T-cell (primary cell): ENCODE measurements at places on chromosomes 6 and 20.

GRCh38 chr6:159680104-159680503, 12.9 kb downstream of the SOD2 start:
- DNase-seq, result no peak

GRCh38 chr6:129194306-129194941, 311.5 kb downstream of the LAMA2 start:
- no peak for DNase-seq

GRCh38 chr6:148709577-148709976, 37.3 kb upstream of the UST start:
- no peak for DNase-seq

- DNase-seq, result no peak
These were observed 917.5 kb downstream of the EYS start for GRCh38 chr6:64789476-64789875.

- no peak for DNase-seq
These were observed 490 bp downstream of the MMUT start for GRCh38 chr6:49462599-49462926.

- no peak for DNase-seq
These were observed 463.8 kb downstream of the BMP2 start for GRCh38 chr20:7231303-7231702.

- no peak for DNase-seq
These were observed 29.7 kb downstream of the PDRG1 start for GRCh38 chr20:31922181-31922580.

DNA sequence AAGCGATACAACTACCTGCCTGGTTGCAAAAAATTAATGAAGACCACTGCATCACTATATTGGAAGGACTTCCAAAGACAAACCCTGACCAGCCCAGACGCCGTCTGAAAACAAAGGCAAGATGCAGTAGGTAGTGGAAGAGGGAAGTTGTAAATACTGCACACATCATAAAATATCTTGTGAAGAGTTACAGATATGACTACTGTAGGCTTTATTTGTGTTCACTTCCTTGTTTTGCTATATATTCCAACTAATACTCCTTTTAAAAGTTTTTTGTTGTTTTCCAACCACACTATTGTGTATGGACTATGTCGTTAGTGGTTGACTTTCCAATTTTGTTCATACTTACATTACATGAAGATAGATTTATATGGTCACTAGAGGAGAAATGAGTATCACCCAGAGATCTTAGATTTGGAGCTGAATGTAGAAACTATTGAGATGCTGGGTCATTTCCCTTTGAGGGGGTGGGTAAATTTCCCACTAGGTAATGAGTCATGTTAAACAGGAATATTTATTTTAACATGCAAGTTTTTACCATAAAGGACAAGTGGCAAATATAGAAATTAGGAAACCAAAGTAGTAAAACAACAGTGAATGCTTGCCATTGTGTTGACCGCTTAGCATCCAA, 16.6 kb upstream of the TXLNB start:
- DNase-seq, result no peak

GRCh38 chr20:39214828-39215227, 252.7 kb downstream of the DHX35 start:
- DNase-seq, result no peak

DNA sequence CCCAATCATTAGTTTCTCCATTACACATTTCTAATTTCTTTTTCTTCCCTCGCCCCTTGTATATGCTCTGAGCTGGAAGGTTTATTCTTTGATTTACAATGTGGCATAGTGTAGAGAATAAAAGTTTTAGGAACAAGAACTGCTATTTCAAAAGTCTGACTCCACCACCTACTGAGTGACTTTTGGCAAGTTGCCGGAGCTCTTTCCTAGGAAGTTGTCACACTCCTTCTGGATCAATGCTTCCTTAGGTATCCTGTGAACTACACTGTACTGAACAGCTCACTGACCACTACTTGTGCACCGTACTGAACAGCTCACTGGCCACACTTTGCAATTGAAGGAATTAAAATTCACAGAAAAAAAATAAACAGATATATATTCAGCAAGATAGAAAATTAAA, 458.2 kb downstream of the FRK start:
- no peak for DNase-seq

DNA sequence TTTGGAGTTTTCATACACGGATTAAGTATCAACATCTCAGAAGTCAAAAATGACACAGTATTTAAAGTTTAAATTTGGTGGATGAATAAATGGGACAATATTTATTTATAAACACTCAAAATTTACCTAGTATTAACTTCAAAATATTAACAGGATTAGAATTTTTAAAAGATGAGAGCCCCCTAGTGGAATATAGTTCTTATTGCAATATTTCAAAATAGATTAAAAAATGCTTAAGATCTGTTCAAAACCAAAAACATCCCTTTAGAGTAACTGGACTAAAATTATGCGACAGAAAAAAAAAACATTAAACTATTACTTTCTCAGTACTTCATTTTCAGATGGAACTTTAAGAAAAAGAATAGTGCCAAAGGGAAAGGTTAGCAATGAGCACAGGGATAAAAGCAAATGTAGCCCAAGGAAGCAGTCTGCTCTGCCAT, 56.6 kb downstream of the SNX14 start:
- no peak for DNase-seq

DNA sequence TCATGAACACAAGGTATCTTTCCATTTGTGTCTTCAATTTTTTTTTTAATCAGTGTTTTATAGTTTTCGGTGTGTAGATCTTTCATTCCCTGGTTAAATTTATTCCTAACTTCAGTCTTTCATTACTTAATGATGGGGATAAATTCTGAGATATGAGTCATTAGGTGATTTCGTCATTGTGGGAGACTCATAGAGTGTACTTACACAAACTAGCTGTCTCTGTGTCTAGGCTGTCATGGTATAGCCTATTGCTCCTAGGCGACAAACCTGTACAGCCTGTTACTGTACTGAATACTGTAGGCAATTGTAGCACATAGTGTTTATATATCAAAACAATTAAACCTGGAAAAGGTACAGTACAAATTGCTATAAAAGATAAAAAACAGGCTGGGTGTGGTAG, 42.1 kb downstream of the SMAP1 start:
- no peak for DNase-seq

DNA sequence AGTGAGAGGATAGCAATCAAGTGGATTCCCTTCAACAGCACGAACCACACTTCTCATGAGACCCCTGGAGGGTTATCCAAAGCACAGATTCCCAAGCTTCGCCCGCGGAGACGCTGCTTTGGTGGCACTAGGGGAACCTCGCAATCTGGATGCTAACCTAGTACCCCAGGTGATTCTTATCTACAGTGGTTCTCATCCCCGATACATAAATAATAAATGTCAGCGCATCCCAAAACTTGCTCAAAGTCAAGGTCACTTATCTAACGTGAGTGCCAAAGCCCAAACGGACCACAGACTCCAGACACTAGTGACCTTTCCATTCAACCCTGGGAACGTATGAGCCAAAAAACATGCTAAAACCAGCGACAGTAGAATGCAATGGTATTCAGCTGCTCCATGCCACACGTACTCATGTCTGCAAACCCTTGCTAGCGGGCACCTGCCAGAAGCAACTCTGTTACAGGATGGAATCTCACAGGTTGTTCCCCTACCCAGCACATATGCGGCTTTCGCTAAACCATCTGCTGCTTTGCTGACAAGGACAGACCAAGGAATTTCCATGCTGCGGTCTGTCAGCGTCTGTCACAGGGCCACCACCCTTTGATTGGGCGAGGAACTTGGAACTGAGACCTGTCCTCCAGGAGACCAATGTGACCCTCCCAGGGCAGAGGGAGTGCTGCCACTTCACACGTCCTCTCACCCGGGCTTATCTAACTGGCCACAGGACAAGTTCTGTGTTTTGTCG, 16.8 kb downstream of the MYLK4 start:
- DNase-seq, result no peak

GRCh38 chr6:102149191-102149590, 755.7 kb downstream of the GRIK2 start:
- no peak for DNase-seq

GRCh38 chr20:10758446-10758845, 84.6 kb upstream of the JAG1 start:
- DNase-seq, result no peak
